ENCODE measurements at places on chromosomes 2 and 18.

DNA sequence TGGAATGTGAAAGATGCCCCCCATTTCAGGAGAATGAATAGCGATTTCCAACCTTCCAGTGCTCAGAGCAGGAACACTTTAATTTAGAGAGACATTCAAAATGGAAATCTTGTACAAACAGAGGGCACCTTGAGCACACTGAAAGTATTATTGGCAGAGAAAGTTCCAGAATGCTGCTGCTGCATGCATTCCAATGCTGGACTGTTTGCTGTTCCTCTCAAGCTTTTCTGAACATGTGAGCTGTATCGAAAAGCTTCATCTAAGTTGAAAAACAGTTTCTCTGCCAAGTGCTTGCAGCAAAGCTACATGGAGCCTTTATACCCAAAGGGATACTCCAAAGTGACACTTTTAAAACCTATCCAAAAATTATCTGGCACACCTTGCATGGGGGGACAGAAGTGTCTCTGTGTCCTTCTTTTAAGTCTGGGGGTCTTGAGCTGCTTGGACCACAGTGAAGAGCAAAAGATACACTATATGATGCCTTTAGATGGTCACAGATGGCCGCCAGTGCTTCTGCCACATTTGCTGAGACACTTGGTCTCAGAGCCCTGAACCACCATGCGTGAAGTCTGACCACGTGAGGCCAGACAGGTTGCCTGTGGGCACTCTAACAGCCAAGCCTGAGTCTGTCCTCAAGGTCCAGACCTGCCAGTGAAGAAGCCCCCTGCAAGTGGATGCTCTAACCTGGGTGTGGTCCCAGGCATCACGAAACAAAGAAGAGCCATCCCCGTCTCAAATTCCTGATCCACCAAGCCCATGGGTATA lies 18.8 kb downstream of the UXS1 start:
- DNase-seq = no peak

GRCh38 chr2:199992296-199992695 lies 36.9 kb downstream of the MAIP1 start:
- no peak for DNase-seq

- DNase-seq = no peak
These were observed 42.1 kb downstream of the DDX18 start for GRCh38 chr2:117856415-117857210.

DNA sequence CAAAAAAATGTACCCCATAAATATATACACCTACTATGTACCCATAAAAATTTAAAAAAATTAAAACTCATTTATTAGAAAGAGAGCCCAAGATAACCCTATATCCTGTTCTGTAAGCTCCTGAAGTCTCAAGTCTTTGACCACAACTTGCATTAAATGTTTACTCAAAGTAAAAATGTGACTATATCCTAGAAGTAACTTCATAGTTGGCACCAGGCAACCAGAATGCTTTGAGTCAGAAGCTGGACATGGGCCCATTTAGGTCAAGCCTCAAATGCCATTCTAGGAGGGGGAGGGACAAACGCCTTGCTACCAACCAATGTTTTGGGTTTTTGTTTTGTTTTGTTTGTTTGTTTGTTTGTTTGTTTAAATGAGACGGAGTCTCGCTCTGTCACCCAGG lies 9.3 kb upstream of the TBC1D8 start:
- DNase-seq = no peak

DNA sequence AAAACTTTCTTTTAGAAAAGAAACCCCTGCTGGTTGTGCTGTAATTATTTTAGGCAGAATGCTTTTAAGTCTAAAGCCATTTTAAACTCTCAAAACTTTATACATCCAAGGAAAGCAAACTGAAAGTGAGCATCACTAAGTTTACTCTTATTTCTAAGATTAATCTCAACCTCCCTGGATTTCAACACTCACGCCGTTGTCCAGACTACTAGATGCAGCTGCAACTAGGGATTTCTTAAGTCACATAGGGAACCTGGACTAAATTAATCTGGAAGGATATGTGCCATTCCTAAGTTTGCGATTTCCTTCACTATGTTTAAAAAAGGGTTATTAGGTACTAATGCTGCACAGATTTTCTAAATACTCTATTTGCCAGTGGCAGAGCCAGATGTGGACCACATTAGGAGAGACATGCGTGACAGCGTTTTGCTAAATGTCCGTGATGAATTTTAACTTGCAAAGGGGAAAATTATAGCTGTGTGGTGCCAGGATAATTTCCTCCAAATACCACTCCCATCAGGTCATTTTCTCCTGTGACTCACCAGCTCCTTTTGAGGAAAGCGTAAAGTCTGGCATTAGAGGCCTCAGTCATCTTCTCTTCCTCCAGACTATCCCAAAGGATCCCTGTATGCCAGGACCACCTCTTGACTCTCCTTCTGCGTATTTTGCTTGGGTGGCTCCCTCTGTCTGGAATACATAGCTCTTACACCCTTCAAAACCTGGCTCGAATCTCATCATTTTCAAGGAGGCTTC lies 143.7 kb downstream of the ATL2 start:
- DNase-seq = no peak

GRCh38 chr18:31402026-31402373 lies 25.4 kb downstream of the DSG4 start:
- no peak for DNase-seq

DNA sequence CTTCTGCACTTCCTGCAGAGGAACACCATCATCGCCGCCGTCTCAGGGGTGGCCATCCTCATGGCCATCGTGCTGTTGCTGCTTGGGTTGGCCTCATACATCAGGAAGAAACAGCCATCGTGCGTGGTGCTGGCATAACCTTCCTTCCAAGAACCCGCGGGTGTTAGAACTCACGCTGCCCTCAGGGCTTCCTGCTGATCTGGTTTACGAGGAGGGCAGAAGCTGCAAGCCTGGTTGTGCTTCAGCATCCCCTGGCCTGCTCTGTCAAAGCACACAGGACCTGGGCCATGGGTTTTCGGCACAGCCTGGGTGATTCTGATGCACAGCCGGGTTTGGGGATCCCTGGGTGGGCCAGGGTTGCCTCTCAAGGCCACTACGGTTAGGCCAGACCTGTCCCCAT lies 12.2 kb upstream of the ZAP70 start:
- DNase-seq = no peak

GRCh38 chr2:201242571-201243277 lies 17.6 kb upstream of the CASP8 start:
- no peak for DNase-seq

DNA sequence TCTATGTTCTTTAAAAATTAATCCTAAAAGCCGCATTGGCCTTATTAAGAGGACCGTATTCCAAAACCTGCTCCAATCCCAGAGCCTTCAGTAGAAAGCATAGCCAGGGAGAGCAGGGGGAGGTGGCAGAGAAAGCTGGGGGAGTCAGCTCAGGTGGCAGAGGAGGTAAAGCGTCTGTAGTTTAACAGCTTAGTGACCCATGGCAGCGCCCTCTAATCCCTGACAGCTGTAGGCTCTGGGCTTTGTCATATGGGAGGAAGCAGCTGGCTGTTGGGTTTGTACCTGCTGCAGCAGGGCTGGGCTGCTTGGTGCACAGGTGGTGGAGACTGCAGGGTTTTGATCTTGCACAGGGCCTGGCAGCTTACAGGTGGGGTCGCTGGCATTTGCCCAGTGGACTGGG lies 50.6 kb downstream of the THNSL2 start:
- no peak for DNase-seq

DNA sequence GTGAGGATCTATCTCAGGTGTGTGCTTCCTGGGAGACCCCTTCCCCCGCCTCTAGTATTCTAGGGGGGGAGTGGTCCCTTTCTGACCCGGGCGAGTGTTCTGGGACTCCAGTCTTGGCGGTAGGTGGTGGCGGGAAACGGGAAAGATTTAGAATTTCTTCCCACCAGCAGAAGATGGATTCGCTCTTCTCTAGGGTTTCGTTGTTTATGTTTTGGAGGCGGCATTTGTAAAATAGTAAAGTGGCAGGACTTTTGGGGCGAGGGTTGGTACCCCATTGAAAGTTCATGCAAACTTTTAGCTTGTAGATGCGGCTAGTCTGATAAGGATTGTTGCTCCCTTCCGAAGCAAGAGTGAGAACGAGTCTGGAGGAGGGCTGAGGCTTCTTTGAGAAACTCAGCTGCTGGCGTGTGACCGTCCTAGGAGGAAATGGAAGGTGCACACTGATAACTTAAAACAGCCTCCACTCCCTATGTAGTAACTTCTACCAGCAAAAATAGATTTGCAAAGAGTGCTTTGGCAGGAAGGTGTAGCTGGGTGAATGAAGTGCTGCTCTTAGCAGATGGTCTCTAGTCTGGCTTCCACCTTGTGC lies 412 bp downstream of the GPD2 start:
- DNase-seq = no peak

GRCh38 chr18:22695674-22696073 lies 237.5 kb upstream of the RBBP8 start:
- no peak for DNase-seq

- DNase-seq = no peak
These were observed 533.1 kb upstream of the CHAC2 start for GRCh38 chr2:53234548-53234903.

DNA sequence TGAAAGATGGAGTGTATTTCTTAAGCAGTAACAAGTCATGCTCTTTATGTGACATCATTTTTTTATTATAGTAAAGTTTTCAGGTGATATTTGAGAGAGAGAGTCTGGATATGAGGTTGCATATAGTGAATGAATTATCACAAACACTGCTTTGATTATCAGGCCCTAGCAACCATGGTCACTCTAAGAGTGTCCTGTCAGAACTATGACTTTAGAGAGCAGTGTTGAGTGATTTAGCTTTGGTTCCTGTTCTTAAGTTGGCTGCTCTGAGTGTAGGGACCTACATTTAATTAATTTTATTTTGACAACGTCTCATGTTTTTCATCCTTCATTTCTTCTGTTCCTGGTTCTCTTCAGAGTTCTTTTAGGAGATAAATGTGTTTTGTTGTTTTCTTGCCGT lies 275.5 kb downstream of the KCNJ3 start:
- DNase-seq = no peak

DNA sequence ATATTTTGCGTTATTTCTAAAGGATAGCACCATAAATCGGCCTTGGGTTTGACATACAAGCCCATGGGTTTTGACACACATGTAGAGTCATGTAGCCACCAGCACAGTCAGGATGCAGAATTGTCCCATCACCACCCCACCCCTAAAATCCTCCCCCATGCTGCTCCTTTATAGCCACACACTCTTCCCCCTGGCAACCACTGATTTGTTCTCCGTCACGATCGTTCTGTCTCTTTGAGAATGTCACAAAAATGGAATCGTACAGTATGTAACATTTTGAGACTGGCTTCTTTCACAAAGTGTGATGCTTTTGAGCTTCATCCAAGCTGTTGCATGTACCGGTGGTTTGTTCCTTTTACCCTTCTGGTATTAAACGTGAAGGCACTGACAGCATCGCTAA lies 39.1 kb downstream of the CRACDL start:
- no peak for DNase-seq

DNA sequence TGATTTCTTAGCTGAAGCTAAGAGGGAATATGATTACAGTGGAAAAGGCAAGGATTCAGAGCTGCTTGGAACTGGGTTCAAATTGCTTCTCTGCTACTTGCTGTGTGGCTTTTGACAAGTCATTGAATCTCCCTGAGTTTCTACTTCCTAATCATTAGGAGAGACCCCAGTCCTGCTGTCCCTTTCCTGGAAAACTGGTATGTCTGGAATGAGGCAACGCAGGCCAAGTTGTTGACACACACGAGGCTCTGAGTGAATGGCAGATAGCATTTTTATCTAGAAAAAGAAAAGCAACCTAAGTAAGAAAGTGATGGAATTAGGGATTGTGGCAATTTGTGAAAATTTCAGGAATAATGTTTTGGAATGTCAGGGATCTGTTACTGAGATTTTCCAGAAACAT lies 123.6 kb downstream of the LPIN1 start:
- no peak for DNase-seq

GRCh38 chr2:3575534-3576262 lies 638 bp downstream of the RPS7 start:
- DNase-seq = no peak

- DNase-seq = peak; percentile 99
These were observed at the start of gene COQ10B for GRCh38 chr2:197453123-197453913. TSS of gene COQ10B (plus strand) at chr2:197453552. CDS start at chr2:197453561, 9 bp downstream.

- no peak for DNase-seq
These were observed 998 bp upstream of the SLC66A3 start for GRCh38 chr2:11154016-11154922.

- no peak for DNase-seq
These were observed 403.1 kb upstream of the LYPD1 start for GRCh38 chr2:133072837-133073694.

DNA sequence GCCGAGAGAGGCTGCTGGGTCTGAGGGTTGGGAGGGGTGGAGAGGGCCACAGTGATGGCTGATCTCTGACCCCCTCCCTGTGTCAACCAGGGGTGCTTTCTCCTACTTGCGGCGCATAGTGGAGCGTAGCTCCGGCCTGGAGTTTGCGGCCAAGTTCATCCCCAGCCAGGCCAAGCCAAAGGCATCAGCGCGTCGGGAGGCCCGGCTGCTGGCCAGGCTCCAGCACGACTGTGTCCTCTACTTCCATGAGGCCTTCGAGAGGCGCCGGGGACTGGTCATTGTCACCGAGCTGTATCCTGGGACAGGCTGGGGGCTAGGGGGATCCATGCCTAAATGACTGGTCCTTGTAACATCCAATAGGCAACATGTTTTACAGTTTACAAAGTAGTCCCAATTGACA lies 20.9 kb upstream of the GMPPA start:
- no peak for DNase-seq

GRCh38 chr2:31476511-31477180 lies 62.1 kb upstream of the XDH start:
- DNase-seq = no peak

- no peak for DNase-seq
These were observed 155.4 kb downstream of the PDE11A start for GRCh38 chr2:177917169-177917568.

DNA sequence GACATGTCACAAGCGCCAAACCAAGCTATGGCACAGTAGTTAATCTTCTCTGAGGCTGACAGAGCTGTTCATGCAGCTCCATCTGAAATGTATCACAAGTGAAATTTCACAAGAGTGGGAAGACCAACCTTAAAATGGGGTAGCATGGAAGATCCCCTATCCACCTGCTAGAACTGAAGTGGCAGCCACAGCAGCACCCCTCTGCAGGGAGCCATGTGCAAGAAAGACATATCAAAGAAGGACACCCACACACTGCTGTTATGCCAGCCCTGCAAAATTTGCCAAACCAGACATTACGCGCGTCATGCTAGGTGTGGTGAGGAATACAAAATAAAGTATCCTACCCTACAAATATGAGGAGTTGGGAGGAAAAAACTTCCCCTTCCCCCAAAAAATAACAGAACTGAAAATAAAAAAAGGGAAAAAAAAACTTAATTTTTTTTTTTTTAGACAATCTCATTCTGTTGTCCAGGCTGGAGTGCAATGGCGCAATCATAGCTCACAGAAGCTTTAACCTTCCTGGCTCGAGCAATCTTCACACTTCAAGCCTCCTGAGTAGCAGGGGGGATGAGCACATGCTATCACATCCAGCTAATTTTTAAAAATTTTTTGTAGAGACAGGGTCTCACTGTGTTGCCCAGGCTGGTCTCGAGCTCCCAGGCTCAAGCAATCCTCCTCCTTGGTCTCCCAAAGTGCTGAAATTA lies 76.2 kb downstream of the STK39 start:
- no peak for DNase-seq

DNA sequence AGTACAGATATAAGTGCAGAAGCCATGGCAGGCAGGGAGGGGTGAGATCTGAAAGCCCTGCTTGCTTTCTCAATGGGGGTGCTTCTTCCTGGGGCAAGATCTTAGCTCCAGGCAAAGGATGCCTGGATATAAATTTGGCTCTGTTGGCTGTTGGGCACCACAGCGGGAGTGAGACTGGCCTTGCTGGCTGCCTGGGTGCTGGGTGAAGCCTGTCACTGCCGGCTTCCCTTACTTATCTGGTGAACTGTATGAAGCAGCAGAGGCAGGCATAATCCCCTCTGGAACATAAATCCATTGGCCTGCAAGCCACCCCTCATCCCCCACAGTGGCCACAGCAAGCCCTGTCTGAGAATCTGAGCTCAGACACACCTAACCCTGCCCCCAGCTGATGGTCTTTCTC lies 27.4 kb upstream of the SP140L start:
- no peak for DNase-seq

All from RWPE2 (cell line).